ENCODE measurements at places on chromosomes 6 and 20.

DNA sequence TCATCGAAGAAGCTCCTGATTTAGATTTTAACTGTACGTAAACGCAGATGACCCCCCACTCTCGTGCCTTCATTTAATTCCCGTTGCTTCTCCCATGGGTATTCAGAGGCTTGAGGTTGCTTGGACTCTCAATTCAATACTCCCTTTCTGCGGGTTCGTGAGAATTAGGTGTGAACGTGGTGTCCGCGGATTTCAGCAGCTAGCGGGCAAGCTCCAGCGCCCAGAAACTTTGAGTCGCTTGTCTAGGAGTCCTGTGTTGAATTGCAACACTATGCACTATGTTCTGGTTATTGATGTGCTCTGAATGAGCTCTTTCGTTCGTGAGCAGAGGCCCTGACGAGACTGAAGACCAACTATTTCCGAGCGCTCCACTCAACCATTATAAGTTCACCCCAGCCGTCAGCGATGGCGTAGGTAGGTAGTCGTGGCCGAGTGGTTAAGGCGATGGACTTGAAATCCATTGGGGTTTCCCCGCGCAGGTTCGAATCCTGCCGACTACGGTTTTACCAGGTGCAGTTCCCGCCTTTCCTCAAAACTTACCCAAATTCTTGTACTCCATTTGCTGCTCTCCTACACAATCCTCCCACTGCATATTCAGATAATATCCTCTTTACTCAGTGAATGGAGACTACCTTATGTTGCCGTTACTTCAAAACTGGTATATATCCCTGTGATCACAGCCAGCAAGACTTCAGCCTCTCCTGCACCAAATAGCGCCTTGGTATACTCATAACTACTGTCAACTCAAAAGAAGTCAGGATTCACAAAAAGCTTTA, 72.6 kb upstream of the ZNF184 start:
- DNase-seq = no peak

DNA sequence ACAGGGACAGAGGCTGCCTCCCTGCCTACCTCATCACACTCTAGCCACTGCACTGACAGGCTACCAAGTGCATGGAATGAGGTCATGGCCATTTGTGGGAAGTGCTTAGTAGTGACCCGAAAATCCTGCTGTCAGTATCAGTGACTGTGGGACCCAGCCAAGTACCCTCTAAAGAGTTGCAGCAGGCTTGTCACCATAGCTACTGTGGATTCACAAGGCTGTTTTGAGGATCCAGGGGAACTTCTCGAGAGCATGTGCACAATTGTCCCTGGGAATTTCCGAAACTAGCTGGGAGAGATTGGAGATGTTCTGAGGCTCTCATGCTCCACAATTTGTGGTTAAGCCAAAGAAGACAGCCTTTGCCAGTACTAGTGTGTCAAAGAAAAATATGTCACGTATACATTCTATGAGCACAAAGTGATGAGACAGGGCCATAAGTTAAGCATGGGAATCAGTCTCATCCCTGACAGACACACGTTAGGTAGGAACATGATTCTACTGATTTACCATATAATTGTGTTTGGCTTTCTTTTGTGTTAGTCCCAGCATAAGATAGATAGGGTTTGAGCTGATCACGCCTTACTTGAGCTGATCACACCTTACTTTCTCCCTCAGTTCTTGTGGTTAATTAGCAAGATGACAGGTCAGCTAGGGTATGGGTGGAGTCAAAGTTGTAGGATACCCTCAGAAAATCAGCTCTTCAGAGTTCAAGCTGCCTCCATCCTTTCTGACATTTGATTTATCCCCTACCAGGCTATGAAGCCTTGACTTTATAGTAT, 42.6 kb upstream of the TMEM170B start:
- DNase-seq = no peak

- no peak for DNase-seq
Measured at GRCh38 chr6:4776493-4777393, 539 bp downstream of the CDYL start.

DNA sequence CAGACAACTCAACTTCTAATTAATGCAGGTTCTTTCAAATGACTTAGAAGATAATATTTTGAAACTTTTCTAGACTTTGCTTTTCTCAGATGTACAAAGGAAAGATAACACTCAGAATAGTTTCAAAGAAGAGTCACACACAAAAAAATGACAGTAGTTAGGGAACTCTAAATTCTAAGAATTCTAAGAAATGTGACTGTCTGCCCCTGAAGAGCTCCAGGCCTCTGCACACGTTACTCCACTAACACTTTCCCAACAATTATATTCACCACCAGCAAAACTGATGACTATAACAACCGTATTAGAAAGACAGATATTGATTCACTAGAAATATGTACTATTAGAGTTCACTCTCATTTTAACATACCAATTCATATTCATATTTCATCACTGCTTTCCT, 133.3 kb upstream of the SMLR1 start:
- no peak for DNase-seq

GRCh38 chr6:67881706-67882065, 753.4 kb upstream of the ADGRB3 start:
- DNase-seq = no peak

- no peak for DNase-seq
Measured at GRCh38 chr6:10136636-10137035, 278.2 kb downstream of the TFAP2A start.

DNA sequence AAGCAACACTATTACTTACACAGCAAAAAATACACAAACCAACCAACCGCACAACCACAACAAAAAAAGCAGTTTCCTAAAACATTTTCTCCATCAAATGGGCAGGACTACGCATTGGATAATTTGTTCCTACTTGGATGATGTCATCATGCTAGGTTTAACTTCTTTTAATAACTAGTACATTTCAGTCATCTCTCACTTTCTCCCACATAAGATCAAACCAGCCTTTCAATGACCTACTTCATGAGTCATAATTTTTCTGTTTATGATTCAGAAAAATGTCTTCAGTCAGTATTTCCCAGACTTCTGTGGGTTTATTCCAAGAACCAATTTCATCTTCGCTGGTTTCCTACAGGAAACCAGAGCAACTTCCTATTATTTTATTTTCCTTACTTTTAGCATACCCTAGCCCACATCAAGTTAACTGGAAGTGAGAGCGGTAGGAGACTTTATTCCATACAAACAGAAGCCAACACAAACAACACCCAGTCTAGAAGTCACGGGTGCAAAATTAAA, 134.2 kb downstream of the GMDS start:
- DNase-seq = no peak

- no peak for DNase-seq
Measured at GRCh38 chr6:150631283-150631983, 31.7 kb downstream of the PLEKHG1 start.

DNA sequence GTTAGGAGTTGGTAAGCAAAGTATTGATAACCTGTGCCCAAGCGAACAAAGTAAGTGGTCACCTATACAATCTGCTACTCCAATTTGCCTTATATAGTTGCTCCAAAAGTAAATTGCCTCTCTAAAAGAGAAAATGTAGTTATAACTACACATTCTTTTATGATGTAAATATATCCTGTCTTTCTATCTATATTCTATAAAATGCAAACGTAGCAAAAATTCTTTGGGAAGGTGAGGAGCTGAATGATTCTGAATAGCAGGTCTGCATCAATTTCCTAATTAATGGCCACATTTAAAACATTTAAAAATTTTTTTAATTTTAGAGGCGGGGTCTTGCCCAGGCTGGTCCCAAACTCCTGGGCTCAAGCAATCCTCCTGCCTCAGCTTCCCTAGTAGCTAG, 64.2 kb upstream of the ASIP start:
- DNase-seq = no peak

- no peak for DNase-seq
Measured at GRCh38 chr6:14616656-14617055, 499.1 kb downstream of the CD83 start.

DNA sequence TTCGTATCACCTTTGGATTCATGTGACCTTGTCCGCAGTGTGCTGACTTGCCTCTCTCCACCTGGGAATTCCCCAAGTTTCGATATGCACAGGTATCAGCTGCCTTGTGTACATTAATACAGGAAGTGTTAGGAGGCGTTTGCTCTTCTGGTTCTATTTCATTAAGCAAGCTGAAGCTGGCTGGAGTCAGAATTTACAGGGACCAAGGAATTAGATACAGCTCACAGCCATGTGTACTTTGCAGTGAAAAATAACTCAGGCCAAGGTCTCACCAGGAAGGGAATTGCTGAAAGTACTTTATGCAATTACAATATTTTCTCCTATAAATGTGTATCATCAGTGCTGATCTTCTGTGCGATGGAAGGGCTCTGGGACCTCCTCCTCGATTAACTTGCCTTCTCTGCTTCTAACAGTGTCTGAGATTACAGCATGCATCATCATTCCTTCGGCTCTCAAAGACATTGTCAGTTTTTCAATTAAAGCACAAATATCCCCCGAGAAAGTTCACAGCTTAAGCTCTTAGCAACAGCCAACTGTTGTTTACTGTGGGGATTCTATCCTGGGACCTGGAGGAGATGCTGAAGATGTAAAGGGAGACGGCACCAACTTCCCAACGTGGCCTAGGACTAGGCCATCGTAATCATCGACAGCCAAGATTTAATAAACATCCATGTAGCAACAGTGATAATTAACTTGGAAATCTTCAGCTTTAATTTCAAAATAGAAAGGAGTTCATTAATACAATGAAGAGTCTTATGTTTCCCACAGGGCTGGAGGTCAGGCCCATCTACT, 13.8 kb upstream of the TIAM2 start:
- no peak for DNase-seq

DNA sequence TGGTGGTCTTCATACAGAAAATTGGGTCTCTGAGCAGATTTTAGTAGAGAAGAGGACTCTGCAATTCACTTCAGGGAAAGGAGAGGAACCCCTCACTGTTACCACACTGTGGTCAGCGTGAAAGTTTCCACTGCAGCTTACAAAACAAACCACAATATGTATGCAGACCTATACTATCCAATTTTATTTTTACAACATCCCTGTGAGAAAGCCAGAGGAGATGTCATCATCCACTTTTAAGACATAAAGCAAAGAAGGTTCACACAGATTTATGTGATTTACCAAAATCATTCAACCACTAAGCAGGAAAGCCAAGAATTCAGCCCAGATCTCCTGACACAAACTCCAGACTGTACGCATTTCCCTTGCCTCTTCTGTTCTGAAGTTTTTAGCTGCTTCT, 442.4 kb downstream of the FRK start:
- no peak for DNase-seq

GRCh38 chr20:9503526-9504245, 10.7 kb upstream of the LAMP5 start:
- no peak for DNase-seq

- no peak for DNase-seq
Measured at GRCh38 chr6:163659803-163660202, 245.3 kb downstream of the QKI start.

GRCh38 chr6:13700232-13700631, 11.4 kb downstream of the RANBP9 start:
- no peak for DNase-seq

GRCh38 chr6:137687818-137688217, 179.2 kb upstream of the TNFAIP3 start:
- DNase-seq = no peak

DNA sequence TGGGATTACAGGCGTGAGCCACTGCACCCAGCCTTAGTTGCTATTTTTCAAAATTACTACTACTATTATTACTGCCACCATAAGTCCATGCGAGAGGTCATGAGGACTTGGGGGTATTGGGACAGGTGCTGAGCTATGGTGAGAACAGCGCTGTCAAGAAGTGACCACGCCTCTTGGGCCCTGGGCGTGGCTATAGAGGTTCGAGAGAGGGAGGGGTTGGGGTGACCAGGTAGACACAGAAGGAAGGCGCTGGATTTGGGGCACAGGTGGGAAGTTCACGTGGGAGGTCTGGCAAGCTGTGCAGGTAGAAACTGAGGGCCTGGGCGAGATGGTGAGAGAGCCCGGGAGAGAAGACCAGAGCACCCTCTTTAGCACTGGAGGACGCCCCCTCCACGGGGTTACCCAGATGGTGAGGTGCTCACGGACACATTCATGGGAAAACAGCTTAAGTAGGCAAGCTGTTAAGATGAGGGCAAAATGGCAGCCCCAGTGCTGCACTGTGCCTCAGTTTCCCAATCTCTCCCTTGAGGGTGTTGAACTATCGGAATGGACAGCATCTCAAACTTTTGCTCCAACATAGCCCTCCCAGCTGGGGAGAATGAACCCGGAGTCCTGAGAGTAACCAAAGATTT, 61.0 kb downstream of the RAB44 start:
- no peak for DNase-seq

DNA sequence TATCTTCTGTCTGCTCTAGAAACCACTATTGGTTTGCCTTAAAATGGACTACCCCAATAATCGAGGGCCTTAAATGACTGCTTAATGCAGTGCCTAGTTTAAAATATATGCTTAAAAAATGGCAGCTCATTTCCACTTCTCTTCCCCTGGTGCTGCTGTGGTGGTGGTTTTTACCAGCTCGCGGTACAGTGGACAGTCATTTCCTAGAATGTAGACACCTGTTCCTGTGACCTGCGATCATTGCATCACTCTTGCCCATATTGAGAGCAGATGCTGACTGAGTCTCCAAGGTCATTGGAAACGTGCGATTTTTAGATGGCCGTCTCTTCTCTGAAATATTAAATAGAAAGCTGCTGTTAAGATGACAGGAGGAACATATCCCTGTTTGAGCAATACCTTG, 164.1 kb downstream of the UTRN start:
- no peak for DNase-seq

DNA sequence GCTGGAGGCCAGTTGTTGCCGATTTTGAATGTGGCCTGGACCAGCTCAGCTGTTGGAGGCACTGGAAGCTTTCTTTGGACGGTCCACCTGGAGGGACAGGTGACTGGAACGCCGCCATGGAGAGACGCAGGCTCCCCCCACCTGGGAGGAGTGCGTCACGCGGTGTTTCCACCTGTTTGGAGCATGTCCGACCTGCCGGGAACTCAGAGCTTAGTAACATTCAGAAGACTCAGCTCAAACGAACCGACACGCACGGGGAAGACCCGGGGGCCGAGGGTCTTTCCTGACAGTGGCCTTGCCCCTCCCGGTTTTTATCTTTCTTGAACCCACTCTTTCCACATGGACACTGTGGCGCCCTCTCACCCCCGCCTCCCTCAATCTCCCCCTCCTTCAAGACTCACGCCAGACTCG, 141.6 kb downstream of the SMOC2 start:
- DNase-seq = no peak

GRCh38 chr6:112571488-112572270, 224.5 kb downstream of the RFPL4B start:
- no peak for DNase-seq

DNA sequence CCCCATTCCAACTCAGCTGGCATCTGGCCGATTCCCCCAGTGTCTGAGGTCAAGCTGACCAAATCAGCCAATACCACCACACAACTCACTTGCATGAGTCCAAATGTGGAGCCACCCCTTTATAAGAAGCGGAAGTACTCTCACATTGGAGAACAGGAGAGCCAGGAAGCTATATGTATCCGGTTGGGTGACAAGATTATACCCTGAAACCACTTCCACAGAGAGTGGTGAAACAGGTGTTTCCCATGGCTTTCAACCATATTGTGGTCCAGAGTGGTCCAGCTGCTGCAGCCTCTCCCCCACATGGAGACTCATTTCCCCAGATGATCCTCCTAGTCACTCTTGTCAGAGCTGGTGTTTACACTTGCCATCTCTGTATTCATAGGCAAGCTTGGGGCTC, 24.0 kb upstream of the SERINC1 start:
- no peak for DNase-seq

GRCh38 chr6:7617801-7618764, 28.1 kb downstream of the SNRNP48 start:
- no peak for DNase-seq

- no peak for DNase-seq
Measured at GRCh38 chr6:47105469-47106178, 63.5 kb upstream of the ADGRF1 start.

All from amniotic stem cell (primary cell).